ENCODE measurements at places on chromosomes 3 and 15. TPM values are rescaled to one million over a fixed set of nuclear protein-coding genes. Genes with fewer than 3 reads are reported as not detected.

Gene TMEM207
- not detected for total RNA-seq

Gene ZNF774
- 4.3 TPM for total RNA-seq

Gene AGBL1
- not detected for total RNA-seq

Gene FES
- total RNA-seq: 15.6 TPM

Gene OR5K1
- total RNA-seq: not detected

Gene NXPE3
- 51.5 TPM for total RNA-seq

Gene ANKUB1
- total RNA-seq: not detected

Gene PHLDB2
- 22.8 TPM for total RNA-seq

Measured in right cardiac atrium (tissue), 5 donors.